Body of pancreas (tissue), 4 donors: ENCODE measurements at places on chromosomes 13 and 19. TPM values are rescaled to one million over a fixed set of nuclear protein-coding genes. Genes with fewer than 3 reads are reported as not detected.
A peak's percentile ranks its signal among the peaks of the same experiment; 100 is the strongest.

- peaks cover 11% of the 10 kb centered on the region for H3K4me1 ChIP-seq
- peak overlapping the region; percentile 16 for H3K27ac ChIP-seq
- H3K36me3 ChIP-seq = no peaks in the 10 kb centered on the region
- H3K27me3 ChIP-seq = no peaks in the 10 kb centered on the region
- DNase-seq = peak; percentile 71
- no peak overlapping the region for H3K4me3 ChIP-seq
Measured at GRCh38 chr19:19477705-19478383, 37.5 kb downstream of the TSSK6 start.

DNA sequence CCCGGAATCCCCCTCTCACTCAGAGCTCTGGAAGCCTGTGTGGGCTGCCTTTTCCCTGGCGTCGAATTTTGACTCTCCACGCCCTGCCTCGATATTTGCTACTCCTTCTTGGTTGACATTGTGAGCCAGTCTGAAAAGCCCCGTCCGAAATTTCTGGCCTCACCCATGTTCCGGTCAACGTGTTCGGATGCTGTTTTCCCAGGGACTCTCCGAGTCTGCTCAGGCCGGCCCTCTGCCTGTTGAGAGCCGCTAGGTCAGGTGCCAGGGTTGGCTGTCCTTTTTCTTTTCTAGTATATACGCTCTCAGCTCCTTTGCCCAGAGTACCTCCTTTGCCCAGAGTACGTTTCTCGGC, 6.8 kb upstream of the DGKH start:
- peaks cover 22% of the 10 kb centered on the region for H3K4me1 ChIP-seq
- peak overlapping the region; percentile 44 for H3K27ac ChIP-seq
- peak; percentile 61 for DNase-seq
- H3K27me3 ChIP-seq = no peaks in the 10 kb centered on the region

The S1PR4 gene
- 1.8 TPM for total RNA-seq

The ZNF700 gene
- total RNA-seq = 16.3 TPM

DNA sequence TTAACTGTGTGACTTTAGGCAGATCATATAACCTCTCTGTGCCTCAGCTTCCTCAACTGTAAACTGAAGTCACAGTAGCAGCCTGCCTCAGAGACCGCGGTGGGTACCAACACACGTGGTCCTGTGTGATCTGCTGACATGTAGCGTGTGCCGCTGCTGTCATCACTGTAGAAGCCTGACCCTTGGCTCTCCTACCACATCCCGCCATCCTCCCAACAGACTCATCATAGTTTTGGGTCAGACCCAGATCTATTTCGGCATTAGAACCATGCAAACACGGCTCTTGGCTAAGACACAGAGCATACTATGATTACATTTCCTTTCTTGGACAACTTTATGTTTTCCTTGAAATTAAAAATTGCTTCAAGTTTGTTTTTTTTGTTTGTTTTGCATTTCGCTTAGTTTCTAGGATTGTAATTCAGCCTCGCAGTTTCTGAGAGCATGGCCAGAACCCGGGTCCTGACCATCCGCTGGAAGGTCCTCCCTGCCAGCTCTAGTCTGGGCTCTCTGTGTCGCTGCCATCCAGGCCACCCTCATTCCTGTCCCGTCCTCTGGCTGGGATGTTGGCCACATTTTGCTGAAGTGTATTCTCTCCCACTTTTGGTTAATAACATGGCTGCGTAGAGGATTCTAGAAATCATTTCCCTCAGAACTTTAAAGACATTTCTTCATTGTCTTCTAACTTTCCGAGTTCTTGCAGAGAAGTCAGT, 53.0 kb downstream of the GGACT start:
- no peaks in the 10 kb centered on the region for H3K27me3 ChIP-seq
- no peak for DNase-seq
- H3K36me3 ChIP-seq = no peaks in the 10 kb centered on the region

DNA sequence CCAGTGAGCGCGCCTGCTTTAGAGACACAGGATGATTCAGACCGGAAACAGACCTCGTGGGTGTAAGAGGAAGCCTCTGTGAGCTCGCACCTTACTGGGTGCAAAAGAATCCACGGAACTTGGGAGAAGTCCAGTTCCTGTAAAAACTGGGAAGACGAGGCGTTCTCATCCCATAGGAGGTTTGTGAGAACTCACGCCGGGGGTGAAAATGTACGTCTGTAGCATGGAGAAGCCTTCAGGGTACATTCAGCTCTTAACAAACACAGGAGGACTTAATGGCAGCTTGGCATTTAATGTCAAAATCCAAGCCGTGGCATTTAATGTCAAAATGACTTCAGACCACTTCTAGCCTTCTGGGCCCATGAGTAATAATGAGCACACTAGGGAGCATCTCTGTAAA, 17.4 kb upstream of the OR7D2 start:
- no peak for DNase-seq
- H3K27me3 ChIP-seq = no peaks in the 10 kb centered on the region
- no peak overlapping the region for H3K27ac ChIP-seq
- H3K36me3 ChIP-seq = peaks cover 36% of the 10 kb centered on the region

The SIAH3 gene
- under 0.01 TPM for total RNA-seq

DNA sequence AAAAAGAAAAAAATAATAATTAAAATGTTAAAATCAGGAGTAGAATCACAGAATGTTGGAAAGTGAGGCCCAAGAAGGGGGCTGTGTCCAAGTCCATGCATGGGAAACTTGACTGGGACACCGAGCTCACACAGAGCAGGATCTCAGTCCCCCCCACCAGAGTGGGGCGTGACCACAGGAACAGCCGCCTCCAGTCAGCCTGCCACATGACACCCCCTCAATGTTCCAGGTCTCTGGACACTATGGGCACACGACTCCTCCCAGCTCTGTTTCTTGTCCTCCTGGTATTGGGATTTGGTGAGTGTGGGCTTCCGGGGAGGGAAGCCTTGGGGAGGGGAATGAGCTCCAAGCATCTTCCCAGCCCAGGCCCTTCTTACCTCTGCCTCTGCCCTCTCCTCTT, 2.4 kb downstream of the APOC2 start:
- H3K36me3 ChIP-seq = no peaks in the 10 kb centered on the region
- no peak for DNase-seq
- no peak overlapping the region for H3K4me3 ChIP-seq
- peaks cover 21% of the 10 kb centered on the region for H3K4me1 ChIP-seq
- no peaks in the 10 kb centered on the region for H3K27me3 ChIP-seq

GRCh38 chr13:113895436-113895835, 31.6 kb upstream of the GAS6 start:
- no peaks in the 10 kb centered on the region for H3K27me3 ChIP-seq
- DNase-seq = no peak
- H3K4me1 ChIP-seq = peaks cover 5% of the 10 kb centered on the region
- H3K4me3 ChIP-seq = no peak overlapping the region
- H3K36me3 ChIP-seq = no peaks in the 10 kb centered on the region

GRCh38 chr19:29380581-29380980, 145.2 kb upstream of the VSTM2B start:
- H3K36me3 ChIP-seq = no peaks in the 10 kb centered on the region
- H3K27ac ChIP-seq = no peak overlapping the region
- no peaks in the 10 kb centered on the region for H3K27me3 ChIP-seq
- DNase-seq = no peak

- peaks cover 26% of the 10 kb centered on the region for H3K4me1 ChIP-seq
- DNase-seq = no peak
- peak overlapping the region; percentile 94 for H3K27ac ChIP-seq
- no peaks in the 10 kb centered on the region for H3K27me3 ChIP-seq
- no peak overlapping the region for H3K4me3 ChIP-seq
Measured at GRCh38 chr19:35246466-35247092, 2.2 kb upstream of the LSR start.

The TLE6 gene
- total RNA-seq = not detected

DNA sequence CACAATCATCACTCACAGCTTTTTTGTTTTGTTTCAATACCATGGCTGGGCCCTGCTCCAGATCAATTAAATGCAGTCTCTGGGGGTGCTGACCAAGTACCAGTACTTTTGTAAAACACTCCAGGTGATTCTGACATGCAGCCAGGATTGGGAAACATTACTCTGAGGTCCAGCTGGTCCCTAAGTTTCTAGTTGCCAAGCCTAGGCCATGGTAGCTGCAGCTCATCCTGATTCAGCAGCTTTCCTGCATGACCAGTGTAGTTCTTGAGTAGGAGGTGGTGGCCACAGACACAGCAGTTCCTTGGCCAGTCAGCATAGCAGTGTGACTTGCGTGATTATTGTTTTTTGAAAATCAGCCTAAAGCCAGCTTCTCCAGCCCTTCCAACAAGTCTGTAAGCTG, 859.1 kb downstream of the DIAPH3 start:
- H3K36me3 ChIP-seq = no peaks in the 10 kb centered on the region
- no peak overlapping the region for H3K27ac ChIP-seq
- H3K4me3 ChIP-seq = no peak overlapping the region
- H3K4me1 ChIP-seq = peaks cover 26% of the 10 kb centered on the region
- no peaks in the 10 kb centered on the region for H3K27me3 ChIP-seq

The CTU1 gene
- total RNA-seq = 6.0 TPM

GRCh38 chr19:13817018-13817614, 21.9 kb downstream of the ZSWIM4 start:
- no peaks in the 10 kb centered on the region for H3K27me3 ChIP-seq
- no peak overlapping the region for H3K4me3 ChIP-seq
- H3K4me1 ChIP-seq = peaks cover 12% of the 10 kb centered on the region
- DNase-seq = peak; percentile 85
- no peaks in the 10 kb centered on the region for H3K36me3 ChIP-seq

- H3K27me3 ChIP-seq = no peaks in the 10 kb centered on the region
- no peaks in the 10 kb centered on the region for H3K36me3 ChIP-seq
- no peak overlapping the region for H3K27ac ChIP-seq
Measured at GRCh38 chr13:33940898-33941297, 122.9 kb downstream of the RFC3 start.

- no peaks in the 10 kb centered on the region for H3K4me1 ChIP-seq
- no peak overlapping the region for H3K4me3 ChIP-seq
- H3K36me3 ChIP-seq = no peaks in the 10 kb centered on the region
- no peak for DNase-seq
- no peaks in the 10 kb centered on the region for H3K27me3 ChIP-seq
Measured at GRCh38 chr13:104683789-104684188, 1617.6 kb upstream of the SLC10A2 start.

The EFNA2 gene
- not detected for total RNA-seq

- DNase-seq = no peak
- H3K4me3 ChIP-seq = no peak overlapping the region
- no peak overlapping the region for H3K27ac ChIP-seq
Measured at GRCh38 chr13:25678398-25678797, 306.6 kb downstream of the ATP8A2 start.

GRCh38 chr19:56367829-56368711, 25.3 kb downstream of the ZNF582 start:
- peaks cover 14% of the 10 kb centered on the region for H3K4me1 ChIP-seq
- no peaks in the 10 kb centered on the region for H3K36me3 ChIP-seq
- peak; percentile 86 for DNase-seq

The VN1R4 gene
- not detected for total RNA-seq

The PCDH8 gene
- total RNA-seq = not detected

The PEX11G gene
- 7.6 TPM for total RNA-seq

- H3K4me1 ChIP-seq = no peaks in the 10 kb centered on the region
- no peak for DNase-seq
- H3K36me3 ChIP-seq = no peaks in the 10 kb centered on the region
- H3K27ac ChIP-seq = no peak overlapping the region
- H3K27me3 ChIP-seq = no peaks in the 10 kb centered on the region
Measured at GRCh38 chr13:110001670-110002275, 215.4 kb upstream of the IRS2 start.

DNA sequence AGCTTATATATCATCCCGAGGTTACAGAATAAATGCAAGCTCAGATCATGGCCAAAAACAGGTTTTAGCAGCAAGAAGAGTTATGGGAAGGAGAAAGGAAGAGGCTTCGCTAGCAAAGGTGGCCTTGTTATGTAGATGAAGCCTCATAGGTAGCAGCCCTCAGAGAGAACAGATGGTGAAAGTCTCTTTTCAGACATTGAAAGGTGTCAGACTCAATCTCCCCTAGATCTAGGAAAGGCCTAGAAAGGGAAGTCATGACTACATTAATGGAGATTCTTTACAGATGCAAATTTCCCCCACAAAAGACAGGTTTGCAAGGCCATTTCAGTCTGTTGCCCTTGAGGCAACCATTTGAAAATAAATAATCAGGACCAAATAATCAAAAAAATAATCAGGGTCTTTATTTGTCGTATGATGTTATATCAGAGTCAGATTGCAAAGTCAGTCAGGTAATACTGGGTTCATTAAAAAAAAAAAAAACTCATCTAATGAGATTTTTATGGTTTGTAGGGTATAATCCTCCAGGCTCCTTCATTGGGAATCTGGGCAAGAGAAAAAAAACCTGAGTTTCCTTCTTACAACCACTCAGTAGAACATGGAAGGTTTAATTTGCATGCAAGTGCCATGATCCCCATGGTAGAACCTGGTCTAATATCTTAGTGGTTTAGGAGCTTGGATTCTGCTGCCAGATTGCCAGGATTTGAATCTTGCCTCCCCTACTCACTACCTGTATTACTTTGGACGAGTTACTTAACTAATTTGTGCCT, 50.8 kb upstream of the HTR2A start:
- DNase-seq = no peak
- no peaks in the 10 kb centered on the region for H3K27me3 ChIP-seq
- no peak overlapping the region for H3K4me3 ChIP-seq

The FGF22 gene
- not detected for total RNA-seq

The IL12RB1 gene
- 1.0 TPM for total RNA-seq

The CEACAM4 gene
- 1.8 TPM for total RNA-seq

DNA sequence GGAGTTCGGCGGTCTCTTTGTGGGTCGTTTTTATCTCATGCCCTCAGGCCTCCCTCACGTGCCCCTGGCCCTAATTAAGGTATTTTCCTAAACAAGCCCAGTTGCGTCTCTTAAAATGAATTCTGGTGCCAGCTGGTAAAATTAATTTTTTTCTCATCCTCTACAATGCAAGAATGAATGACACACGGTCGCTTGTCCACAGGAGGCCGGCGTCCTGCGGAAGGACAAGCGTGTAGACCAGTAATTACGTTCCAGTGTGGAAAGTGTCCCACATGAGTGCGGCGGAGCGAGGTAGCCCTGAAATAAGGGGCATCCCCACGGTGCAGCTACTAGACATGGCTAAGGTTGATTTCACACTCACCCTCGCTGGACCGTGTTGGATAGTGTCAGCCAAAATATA, 34.5 kb upstream of the NDUFS7 start:
- H3K36me3 ChIP-seq = no peaks in the 10 kb centered on the region
- no peak overlapping the region for H3K27ac ChIP-seq
- no peaks in the 10 kb centered on the region for H3K27me3 ChIP-seq

DNA sequence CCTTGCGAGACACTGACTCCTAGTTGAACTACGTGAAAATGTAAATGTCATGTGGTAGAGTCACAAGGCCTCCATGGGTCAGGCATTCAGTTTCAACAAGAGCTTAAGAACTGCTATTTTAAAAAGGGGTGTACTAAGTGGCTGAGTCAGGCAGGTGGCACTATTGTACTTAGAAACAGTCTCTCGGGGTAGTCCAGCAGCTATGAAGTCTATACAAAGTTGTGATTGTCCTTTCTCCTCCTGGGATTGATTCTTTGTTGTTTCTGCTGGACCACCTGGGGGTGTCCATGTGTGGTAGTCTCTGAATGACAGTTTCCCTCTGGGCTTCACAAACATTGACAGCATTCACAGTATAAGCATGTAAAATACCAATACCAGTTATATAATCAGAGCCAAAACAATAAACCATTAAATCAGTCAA, 33.0 kb downstream of the UGGT2 start:
- no peaks in the 10 kb centered on the region for H3K27me3 ChIP-seq
- H3K4me1 ChIP-seq = peaks cover 24% of the 10 kb centered on the region
- peak; percentile 82 for DNase-seq
- peak overlapping the region; percentile 33 for H3K27ac ChIP-seq
- H3K36me3 ChIP-seq = no peaks in the 10 kb centered on the region
- no peak overlapping the region for H3K4me3 ChIP-seq

- peak; percentile 45 for DNase-seq
- H3K27me3 ChIP-seq = no peaks in the 10 kb centered on the region
- H3K27ac ChIP-seq = peak overlapping the region; percentile 32
- H3K4me3 ChIP-seq = no peak overlapping the region
Measured at GRCh38 chr19:14383661-14384555, 2.7 kb downstream of the ADGRE5 start.
